ENCODE measurements at places on chromosomes 1 and 21. TPM values are rescaled to one million over a fixed set of nuclear protein-coding genes. Genes with fewer than 3 reads are reported as not detected.

Gene AMPD1
- 0.10 TPM for total RNA-seq

Gene WDR64
- total RNA-seq = not detected

GRCh38 chr21:46347791-46348381, 23.9 kb downstream of the PCNT start:
- peak; percentile 86 for DNase-seq

- DNase-seq = no peak
Measured at GRCh38 chr1:161313554-161314200, 504 bp upstream of the SDHC start.

DNA sequence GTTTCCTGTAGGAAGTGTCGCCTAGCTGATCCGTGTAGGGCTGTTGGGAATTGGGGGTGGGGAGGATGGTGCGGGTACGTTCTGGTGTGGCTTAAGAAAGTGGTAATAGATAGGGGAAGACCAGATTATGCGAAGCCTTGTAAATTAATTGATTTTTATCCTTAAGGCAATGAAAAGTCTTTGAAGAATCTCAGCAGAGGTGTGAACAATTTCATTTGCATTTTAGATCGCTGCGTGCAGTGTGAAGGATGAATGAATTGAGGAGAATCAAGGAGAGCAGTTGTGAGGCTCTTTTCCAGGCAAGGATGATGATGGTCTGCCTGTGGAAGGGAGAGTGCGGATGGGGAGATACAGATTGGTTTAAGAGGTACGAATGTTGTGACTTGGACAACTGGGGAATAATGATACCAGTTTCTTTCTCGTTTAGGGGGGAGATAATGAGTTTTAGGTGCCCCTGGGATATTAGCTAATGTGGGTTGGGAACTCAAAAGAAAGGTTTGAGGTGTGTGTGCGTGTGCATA, 813 bp upstream of the DEDD start:
- no peak for DNase-seq

Measured in left ventricle myocardium superior (tissue), 1 donor.